ENCODE measurements at places on chromosomes 7 and 10.

DNA sequence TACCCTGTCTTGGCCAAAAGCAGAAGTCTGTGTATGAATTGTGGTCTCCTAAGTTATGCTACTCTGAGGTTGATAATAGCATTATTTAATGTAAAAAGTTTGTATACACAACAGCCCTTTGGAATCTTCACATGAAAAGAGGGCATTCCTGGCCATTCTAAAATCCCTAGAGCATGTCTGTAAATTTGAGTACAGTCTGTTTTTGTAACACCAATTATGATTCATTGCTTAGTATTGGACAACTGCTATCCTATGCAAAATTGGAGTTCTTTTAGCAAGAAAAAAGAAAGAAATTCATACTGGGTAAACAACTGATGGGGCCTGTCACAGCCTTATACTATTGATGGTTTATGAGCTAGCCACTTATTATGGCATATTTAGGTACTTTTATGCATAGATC is 10.2 kb downstream of the CUTC start:
- no peak for DNase-seq

- DNase-seq, result no peak
Observed at GRCh38 chr7:146982482-146982881, 865.9 kb downstream of the CNTNAP2 start.

DNA sequence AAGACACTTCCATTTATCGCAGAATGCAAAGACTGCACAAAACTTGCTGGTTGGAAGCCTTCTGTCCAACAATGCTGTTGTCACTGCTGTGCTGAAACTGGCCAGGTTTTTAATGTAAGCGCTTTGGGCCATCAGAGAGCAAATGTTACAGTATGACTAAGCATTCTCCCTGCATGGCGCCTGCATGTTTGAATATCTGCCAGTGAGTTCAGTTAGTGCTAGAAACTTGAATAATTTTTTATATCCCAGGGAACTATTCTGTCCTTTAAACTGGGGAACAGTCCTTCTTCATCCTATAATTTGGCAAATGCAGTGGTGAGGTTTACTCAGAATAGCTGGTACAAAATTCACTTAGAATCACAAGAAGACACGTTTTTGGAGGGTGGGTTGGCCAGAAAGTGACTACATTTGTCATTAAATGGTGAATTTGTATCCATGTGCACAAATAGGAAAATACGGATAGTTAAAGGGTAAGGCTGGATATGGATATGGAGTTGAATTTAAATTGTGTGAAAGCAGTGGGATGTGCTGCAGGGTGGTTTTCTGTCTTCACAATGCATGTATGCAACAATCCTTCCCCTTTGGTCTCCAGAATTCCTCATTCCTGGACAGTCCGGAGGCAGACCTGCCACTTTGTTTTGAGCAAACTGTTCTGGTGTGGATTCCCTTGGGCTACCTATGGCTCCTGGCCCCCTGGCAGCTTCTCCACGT is 1.7 kb downstream of the ABCC2 start:
- DNase-seq, result no peak

GRCh38 chr10:52780391-52781155 is 8.0 kb upstream of the MBL2 start:
- DNase-seq, result no peak

GRCh38 chr7:122847871-122848473 is 38.3 kb downstream of the CADPS2 start:
- no peak for DNase-seq

DNA sequence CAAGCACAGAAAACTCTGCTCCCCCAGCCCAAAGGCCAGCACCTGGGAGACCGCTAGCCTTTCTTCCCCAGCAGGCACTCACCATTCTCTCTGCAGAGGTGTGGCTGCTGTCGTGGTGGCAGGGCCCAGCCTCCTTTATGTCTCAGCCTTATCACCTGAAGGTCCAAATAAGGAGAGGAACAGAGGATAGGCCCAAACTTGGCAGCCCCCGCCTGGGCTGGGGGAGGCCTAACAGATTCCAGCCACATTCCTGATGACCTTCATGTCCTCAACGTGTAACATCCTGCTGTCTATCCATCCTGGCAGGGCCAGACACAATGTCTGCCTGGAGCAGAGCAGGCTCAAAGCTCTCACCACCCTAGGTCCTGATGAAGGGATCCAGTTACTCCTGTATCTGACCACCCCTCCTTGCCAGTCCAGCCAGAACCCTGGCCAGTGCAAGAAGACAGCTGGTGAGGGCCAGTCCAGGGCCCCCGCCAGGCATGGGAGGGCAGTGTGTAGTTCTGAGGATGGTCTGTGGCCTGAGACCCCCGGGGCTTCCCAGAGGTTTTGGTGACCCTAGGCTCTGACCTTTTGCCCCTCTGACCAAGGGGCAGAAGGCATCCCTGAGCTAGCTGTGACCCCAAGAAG is at the start of gene MYL7:
TSS of gene MYL7 (minus strand) at position 112 of the 630 bp plus-strand sequence. CDS start at position 85, 27 bp downstream.
- no peak for DNase-seq

Data from 8988T (cell line).